ENCODE measurements at places on chromosomes 1 and 21. TPM values are rescaled to one million over a fixed set of nuclear protein-coding genes. Genes with fewer than 3 reads are reported as not detected.

DNA sequence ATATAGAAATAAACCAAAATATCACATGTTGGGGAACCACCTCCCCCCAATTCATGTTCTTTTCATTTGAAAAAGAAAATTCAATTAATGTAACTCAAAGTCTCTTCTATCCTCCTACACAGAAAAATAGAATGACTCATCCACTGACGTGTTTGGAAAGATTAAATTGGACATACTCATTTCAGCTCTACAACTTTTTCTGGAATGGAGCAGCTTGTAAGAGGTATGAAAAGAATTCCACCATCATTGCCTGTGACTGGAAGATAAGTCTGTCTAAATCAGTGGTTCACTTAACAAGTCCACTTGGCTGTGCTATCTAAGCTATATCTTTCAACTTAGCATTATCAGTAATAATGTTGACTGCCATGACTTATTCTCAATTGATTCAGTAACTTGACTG, 702.3 kb downstream of the BRINP3 start:
- no peak overlapping the region for H3K4me3 ChIP-seq
- no peaks in the 10 kb centered on the region for H3K27me3 ChIP-seq
- H3K27ac ChIP-seq, result no peak overlapping the region
- DNase-seq, result no peak
- no peaks in the 10 kb centered on the region for H3K36me3 ChIP-seq

DNA sequence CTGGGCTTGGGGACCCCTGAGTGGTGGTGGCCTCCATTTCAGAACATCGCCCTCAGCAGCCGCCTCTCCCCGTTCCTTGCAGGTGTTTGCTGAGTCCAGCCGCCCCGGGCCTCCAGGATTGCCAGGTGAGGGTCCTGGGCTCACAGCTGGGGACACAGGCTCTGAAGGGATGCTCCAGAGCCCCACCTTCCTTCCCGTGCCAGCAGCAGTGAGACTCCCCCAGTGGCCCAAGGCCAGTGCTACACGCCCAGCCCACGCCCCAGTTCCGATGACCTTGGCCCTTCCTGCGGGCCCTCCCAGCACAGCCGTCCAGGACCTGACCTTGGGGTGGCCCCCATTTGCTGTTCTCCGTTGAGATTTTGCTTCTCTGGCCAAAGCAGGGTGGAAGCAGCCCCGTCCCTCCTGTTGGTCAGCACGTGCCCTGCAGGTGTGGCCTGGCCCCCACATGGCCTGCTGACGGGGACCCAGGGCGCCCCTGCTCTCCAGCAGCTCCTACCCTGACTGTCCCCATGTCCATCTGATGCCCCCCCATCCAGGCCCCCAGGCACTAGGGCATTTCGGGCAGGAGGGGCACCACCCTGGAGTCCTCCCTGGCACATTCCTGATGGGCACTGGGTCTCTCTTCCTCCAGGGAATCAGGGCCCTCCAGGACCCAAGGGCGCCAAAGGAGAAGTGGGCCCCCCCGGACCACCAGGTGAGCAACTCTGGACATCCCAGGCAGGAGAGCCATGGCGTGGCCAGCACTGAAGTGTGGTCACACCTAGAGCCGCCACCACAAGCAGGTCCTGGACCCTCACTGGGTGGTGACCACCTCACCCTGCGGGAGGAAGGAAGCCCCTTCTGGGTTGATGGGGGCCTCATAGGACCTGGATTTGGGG, 45.0 kb downstream of the SLC19A1 start:
- no peaks in the 10 kb centered on the region for H3K4me1 ChIP-seq
- H3K36me3 ChIP-seq, result peaks cover 15% of the 10 kb centered on the region
- H3K27ac ChIP-seq, result no peak overlapping the region
- DNase-seq, result peak; percentile 61

DNA sequence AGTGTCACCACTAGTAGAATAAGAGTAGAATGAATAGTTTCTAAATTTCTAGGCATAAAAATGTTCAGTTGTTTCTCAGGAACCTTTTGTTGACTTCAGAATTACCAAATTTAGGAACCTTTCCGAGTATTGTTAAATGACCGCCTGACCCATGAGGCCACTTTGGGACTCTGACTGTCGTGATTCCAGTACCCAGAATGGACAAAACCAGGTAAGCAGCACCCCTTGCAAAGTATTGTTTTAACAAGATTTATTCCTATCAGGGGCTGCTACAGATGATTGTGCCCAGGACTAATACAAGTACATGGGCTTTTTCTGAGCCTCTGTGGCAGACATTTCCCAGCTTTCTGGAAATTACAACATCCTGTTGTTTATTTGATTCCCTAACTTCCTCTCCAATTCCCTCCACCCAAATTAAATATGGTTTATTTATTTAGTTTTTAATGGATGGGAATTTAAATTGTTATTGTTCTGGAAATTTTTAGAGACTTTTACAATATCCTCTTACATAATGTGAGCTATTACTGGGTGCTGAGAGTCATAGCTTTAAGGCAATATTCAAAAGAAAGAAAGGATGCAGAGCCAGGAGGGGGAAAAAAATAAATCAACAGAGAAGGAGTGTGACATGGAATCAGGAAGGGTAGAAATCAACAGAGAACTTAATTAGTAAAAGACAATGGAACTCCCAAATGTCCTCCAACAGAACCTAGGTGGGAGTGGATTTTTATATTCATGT, 37.4 kb upstream of the NTPCR start:
- no peak for DNase-seq
- H3K27me3 ChIP-seq, result no peaks in the 10 kb centered on the region
- no peaks in the 10 kb centered on the region for H3K36me3 ChIP-seq
- H3K27ac ChIP-seq, result peak overlapping the region; percentile 38
- no peak overlapping the region for H3K4me3 ChIP-seq

GRCh38 chr21:38804789-38805327, 871 bp upstream of the ETS2 start:
- peak overlapping the region; percentile 99 for H3K4me3 ChIP-seq
- H3K4me1 ChIP-seq, result peaks cover 25% of the 10 kb centered on the region
- no peaks in the 10 kb centered on the region for H3K27me3 ChIP-seq
- peaks cover 11% of the 10 kb centered on the region for H3K36me3 ChIP-seq
- peak; percentile 91 for DNase-seq

GRCh38 chr21:26756491-26757159, 88.6 kb downstream of the ADAMTS1 start:
- H3K4me1 ChIP-seq, result no peaks in the 10 kb centered on the region
- DNase-seq, result no peak

- peaks cover under 1% of the 10 kb centered on the region for H3K36me3 ChIP-seq
- peaks cover 19% of the 10 kb centered on the region for H3K4me1 ChIP-seq
- no peak overlapping the region for H3K27ac ChIP-seq
- DNase-seq, result no peak
Observed at GRCh38 chr1:206464456-206464964, 5.8 kb upstream of the IKBKE start.

DNA sequence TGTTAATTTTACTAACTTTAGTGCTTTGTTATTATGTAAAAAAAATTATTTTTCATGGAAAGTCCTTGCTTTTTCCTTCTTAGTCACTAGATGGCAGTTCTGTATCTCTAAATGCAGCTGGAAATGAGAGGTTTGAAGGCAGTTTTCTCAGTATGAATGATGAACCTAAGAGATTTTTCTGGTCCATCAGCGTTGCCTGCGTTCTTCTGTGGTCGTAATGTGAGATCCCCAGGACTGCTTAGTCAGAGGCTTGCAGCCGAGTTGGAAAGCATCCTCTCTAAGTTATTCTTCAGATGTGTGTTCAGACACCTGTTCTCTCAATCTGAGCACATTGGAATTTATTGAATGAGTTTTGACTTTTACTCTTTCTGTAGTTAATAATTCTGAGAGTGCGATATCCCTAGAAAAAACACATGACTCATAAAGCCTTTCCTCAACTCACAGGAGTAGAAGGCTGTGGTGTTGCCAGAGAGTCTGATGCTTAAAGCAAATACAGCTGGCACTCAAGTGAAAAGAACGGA, 99.3 kb downstream of the FMN2 start:
- H3K27ac ChIP-seq, result no peak overlapping the region
- no peaks in the 10 kb centered on the region for H3K4me1 ChIP-seq
- H3K27me3 ChIP-seq, result no peaks in the 10 kb centered on the region
- no peak for DNase-seq
- H3K36me3 ChIP-seq, result no peaks in the 10 kb centered on the region
- no peak overlapping the region for H3K4me3 ChIP-seq

- no peaks in the 10 kb centered on the region for H3K4me1 ChIP-seq
- H3K36me3 ChIP-seq, result no peaks in the 10 kb centered on the region
- no peak overlapping the region for H3K4me3 ChIP-seq
- no peak for DNase-seq
- no peak overlapping the region for H3K27ac ChIP-seq
- H3K27me3 ChIP-seq, result no peaks in the 10 kb centered on the region
Observed at GRCh38 chr1:184012187-184012586, 25.3 kb downstream of the COLGALT2 start.

GRCh38 chr1:234891427-234891826, 237.2 kb downstream of the TOMM20 start:
- no peaks in the 10 kb centered on the region for H3K36me3 ChIP-seq
- no peak overlapping the region for H3K4me3 ChIP-seq
- peaks cover 18% of the 10 kb centered on the region for H3K4me1 ChIP-seq
- no peak overlapping the region for H3K27ac ChIP-seq

GRCh38 chr21:40797410-40797809, 49.5 kb downstream of the DSCAM start:
- H3K27me3 ChIP-seq, result no peaks in the 10 kb centered on the region
- DNase-seq, result no peak
- H3K36me3 ChIP-seq, result no peaks in the 10 kb centered on the region

DNA sequence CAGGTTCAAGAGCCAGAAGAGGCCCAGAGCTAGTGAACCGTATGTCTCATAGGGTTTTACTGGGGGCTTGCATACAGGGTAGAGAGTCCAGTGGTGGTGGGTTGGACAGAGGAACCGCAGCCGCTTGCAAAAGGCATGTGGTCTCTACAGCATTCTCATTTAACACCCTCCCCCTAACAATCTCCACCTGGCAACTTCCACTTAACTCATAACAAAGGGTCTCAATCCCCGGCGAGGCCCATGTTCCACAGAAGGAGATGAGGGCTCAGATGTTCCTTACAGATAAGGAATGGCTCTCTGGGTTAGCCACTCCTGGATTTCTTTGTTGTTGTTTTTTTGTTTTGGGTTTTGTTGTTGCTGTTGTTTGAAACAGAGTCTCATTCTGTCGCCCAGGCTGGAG, 106.1 kb downstream of the APP start:
- peaks cover 8% of the 10 kb centered on the region for H3K4me1 ChIP-seq
- DNase-seq, result no peak
- H3K4me3 ChIP-seq, result no peak overlapping the region

DNA sequence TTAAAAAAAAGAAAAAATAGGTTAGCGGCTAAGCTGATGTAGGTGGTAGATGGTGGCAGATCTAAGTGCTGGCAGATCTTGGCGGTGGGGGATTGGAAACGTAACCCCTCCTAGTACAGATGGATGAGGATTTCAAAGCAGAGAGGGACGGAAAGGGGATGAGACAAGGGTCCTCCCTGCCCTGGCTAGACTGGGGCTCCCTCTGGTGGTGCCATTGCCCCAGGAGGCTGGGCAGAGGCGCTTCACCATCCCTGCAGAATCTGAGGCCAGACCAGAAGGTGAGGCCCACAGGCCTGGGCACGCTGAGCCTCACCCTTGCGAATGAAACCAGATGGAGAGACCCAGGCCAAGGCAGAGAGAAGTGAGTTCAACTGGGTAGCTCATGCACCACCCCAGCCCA, 7.0 kb upstream of the PLEKHA6 start:
- peaks cover 12% of the 10 kb centered on the region for H3K4me1 ChIP-seq
- no peak overlapping the region for H3K27ac ChIP-seq
- no peaks in the 10 kb centered on the region for H3K27me3 ChIP-seq
- H3K4me3 ChIP-seq, result no peak overlapping the region

DNA sequence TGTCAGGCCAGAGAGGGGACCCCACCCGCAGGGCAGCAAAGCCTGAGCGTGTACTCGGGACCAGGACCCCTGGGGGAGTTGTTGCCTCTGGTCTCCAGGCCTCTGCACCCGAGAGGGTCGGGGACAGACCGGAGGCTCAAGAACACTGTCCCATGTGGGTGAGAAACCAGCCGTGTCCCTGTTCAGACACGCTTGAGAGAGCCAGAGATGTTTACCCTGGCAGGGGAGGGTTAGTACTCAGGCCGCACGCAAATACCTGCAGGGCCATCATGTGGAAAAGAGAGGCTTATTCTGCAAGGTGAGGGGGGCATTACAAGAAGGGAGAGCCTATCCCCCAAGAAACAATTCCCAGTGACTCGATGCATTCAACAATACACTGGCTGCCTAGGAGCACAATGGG, 74.0 kb upstream of the ARHGEF16 start:
- no peak overlapping the region for H3K4me3 ChIP-seq
- DNase-seq, result no peak
- no peaks in the 10 kb centered on the region for H3K27me3 ChIP-seq
- no peak overlapping the region for H3K27ac ChIP-seq

DNA sequence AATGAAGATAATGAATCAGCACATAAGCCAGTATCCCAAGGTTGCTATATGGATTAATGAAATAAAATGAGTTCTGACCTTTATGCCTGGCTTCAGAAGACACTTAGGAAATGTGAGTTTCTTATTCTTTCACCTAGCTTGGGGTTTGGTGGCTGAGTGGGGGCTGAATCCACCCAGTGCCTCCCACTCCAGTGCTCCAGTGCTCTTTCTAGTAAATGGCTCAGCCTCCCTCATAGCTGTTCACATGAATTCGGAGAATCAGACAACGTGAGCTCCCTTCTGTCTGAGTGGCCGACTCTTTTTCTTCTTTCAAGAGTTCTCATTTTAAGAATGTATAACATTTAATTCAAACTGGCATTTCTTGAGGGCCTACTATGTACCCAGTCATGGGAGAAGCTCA, 43.5 kb downstream of the TRABD2B start:
- no peak overlapping the region for H3K27ac ChIP-seq
- H3K4me3 ChIP-seq, result no peak overlapping the region
- H3K4me1 ChIP-seq, result no peaks in the 10 kb centered on the region
- H3K36me3 ChIP-seq, result no peaks in the 10 kb centered on the region

DNA sequence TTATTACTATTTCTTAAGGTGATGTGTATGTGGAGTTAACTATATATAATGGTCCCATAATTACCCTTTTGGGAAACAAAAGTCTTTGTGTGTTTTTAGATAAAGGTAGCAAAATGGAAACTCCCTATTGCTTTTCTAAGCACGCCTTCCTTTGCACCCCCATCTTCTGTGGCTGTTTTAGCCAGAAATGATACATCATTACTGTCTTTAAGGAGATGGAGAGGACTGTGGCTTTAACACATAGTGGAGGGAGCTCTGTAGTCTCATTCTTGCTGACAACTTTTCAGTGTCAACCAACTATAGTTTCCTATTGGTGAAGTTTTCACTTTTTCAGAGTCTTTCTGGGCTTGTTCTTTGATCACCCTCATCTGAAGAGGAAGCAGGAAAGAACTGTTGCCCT, 1.0 kb downstream of the APOBEC4 start:
- no peaks in the 10 kb centered on the region for H3K36me3 ChIP-seq
- no peak for DNase-seq
- no peak overlapping the region for H3K4me3 ChIP-seq
- H3K27me3 ChIP-seq, result no peaks in the 10 kb centered on the region
- H3K4me1 ChIP-seq, result peaks cover 28% of the 10 kb centered on the region

- H3K27ac ChIP-seq, result no peak overlapping the region
- no peaks in the 10 kb centered on the region for H3K27me3 ChIP-seq
- no peak for DNase-seq
- no peaks in the 10 kb centered on the region for H3K36me3 ChIP-seq
- no peak overlapping the region for H3K4me3 ChIP-seq
Observed at GRCh38 chr1:29974316-29974724, 738.0 kb downstream of the PTPRU start.

The SPRR5 gene
- not detected for total RNA-seq

The RHEX gene
- total RNA-seq, result 17.3 TPM

The CLEC20A gene
- total RNA-seq, result not detected

The DIRAS3 gene
- total RNA-seq, result 1.4 TPM

The RBP7 gene
- 8.7 TPM for total RNA-seq

The TAL1 gene
- 18.3 TPM for total RNA-seq

The UBXN10 gene
- 0.87 TPM for total RNA-seq

The LCA5L gene
- total RNA-seq, result 1.8 TPM

The CD247 gene
- total RNA-seq, result 8.9 TPM

The IGSF8 gene
- total RNA-seq, result 37.5 TPM

The RPE65 gene
- total RNA-seq, result not detected

The C1orf87 gene
- 1.7 TPM for total RNA-seq

Data from upper lobe of right lung (tissue), 1 donor.